Activated CD4-positive, CD25-positive, alpha-beta regulatory T cell (primary cell): ENCODE measurements at places on chromosomes 2 and 18.

DNA sequence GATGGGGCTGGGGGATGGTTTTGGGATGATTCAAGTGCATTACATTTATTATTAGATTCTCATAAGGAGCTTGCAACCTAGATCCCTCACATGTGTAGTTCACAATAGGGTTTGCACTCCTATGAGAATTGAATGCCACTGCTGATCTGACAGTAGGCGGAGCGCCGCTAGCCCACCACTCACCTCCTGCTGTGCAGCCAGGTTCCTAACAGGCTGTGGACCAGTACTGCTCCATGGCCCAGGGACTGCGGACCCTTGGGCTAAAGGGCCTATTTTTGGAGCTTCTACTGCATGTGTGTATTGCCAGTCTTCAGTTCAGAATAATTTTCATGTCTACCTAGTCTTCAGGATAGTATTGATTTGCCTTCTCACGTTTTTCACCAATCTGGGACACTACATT lies 165.3 kb upstream of the TWIST2 start:
- no peak for DNase-seq

DNA sequence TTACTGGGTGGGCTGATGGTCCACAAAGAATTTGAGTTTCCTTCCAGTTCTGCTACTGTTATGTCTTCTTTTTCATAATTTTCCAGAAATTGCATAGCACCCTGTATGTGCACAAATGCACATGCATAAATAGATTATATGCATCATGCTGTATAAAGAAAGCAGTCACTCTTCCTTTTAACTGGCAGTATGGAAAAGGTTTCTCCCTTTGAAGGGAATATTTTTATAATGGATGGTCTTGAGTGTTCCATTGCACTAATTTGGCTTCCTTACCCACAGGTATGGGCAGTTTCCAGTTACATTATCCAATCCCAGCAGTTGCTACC lies 154.4 kb downstream of the NAPG start:
- DNase-seq = no peak

- DNase-seq = no peak
Observed at GRCh38 chr2:237601453-237602116, 11.1 kb upstream of the RAB17 start.

DNA sequence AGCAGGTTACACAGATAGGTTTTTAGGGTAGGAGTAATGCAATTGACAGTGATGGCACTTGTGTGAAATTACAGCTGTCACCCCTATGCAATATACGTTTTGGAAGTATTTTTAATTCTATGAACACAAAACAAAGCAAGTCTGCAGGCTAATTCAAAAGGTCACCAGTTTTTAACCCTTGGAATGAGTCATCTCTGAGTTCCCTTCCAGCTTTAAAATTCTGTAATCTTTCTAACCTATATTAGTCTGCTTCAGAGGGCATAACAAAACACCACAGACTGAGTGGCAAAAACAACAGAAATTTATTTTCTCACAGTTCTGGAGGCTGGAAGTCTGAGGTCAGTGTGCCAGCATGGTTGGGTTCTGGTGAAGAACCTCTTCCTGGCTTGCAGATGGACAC lies 596.9 kb upstream of the HNMT start:
- no peak for DNase-seq

DNA sequence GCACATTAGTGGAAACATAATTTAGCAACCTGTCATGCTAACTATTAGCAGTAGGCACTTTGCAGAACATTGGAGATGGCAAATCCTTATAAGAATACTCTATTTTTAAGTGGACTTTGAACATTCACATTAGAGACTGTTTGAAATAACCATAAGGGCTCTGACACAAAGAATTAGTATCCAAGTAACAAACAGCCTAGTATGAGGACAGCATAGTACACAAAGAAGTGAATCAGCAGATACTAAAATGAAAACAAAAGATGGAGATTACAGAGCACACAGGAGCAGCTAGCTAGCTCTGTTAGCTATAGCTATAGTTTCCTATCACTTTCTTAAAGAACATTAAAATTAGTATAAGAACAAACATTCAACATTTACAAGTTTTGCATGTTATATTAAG lies 256.3 kb upstream of the SPOPL start:
- no peak for DNase-seq

- no peak for DNase-seq
Observed at GRCh38 chr2:233049194-233049761, 10.9 kb upstream of the INPP5D start.
